ENCODE measurements at places on chromosomes 5 and 9.
A peak's percentile ranks its signal among the peaks of the same experiment; 100 is the strongest.

DNA sequence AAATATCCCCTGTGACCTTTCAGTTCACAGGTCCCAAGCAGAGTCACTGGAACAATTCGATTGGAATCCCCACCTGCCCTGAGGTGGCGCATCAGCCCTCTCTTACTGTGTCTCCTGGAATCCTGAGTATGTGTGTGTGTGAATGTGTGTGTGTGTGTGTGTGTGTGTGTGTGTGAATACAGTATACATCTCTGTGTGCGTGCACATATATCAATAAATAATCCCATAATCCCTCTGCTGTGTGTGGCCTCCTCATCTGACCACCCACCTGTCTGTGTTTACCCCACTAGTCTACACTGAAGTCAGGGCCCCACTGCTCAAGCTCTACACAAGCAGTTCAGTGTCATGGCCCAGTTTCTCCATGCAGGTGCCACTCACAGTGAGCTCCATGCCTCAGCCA lies 187.4 kb downstream of the ERCC6L2 start:
- no peak for DNase-seq

DNA sequence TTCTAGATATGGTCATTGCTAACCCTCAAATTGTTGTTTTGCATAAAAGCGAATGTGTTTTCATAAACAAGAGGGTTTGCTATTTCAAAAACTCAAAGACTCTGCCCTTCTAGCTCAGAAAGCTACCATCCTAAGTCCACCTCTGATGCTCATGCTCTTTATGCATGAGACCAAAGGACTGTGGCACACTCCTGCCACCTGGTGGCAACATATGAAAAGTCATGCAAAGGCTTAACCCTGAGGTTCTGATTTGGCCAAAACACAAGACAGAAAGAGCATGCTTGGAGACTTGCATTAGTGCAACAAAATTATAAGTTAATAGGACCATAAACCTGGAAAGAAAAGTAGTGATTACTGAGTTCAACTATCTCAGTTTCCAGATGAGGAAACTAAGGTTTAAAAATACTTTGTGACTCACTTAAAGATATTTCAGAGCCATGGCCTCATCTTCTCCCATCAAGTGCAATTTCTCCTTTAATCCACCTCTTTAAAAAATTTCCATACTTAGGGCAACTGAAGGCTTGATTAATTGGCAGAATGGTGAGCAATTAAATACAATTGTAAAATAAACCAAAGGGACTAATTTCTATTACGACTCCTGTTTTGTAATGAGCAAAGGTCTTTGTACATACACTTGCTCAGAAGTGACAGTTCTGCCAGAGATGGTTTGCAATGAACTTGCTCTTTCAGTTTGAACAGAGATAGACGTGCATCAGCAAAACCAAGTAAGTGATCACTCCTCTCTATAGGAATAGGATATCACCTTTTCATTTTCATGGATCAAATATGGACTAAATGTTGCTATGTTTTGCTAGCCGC lies 110.7 kb upstream of the RAD23B start:
- peak; percentile 10 for DNase-seq

DNA sequence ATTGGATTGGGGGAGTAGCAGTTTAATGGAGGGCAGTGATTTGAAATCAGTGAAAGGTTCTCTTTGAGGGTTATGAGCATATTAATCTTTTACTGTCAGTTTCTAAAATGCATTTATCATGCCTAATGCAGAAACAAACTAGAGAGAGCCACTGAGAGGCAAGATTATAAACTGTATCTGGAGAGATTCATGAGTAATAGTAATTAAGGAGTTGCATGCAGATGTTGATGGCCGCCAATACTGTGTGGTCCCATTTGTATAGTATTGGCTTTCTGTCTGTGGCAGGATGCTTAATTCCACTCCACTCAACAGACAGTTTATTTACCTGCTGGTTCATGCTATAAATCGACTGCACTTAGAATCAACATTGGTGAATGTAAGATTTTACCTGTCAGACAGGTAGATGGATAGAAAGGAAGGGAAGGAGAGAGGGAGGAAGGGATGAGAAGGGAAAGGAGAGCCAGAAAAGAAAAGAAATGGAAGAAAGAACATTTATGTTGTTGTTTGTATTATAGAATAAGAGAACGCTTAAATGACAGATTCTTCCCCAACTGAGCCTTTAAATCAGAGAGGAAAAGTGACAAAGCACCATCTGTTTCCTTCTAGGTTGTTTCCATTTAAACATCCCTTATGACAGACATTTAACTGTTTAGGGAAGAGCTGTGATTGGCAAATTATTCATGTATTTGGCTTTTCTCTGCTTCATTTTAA lies 146.5 kb downstream of the PAM start:
- DNase-seq: no peak

DNA sequence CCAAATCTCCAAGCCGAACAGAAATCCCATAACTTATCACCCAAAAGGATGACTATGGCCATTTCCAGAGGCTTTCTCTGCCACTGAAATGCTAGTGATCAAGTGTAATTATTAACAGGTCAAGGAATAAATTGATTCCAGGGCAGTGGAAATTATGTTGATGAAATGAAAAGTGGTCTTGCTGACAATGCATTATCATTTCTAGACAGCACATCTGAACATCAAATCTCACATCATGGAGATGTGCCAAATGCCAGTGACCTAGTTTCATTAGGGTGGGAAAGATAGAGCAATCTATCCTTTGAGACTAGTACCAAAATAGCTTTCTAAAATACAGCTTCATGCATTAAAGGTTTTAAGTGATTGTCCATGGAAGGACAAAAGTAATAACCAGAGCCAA lies 86.1 kb downstream of the AUH start:
- DNase-seq: no peak

GRCh38 chr5:37951946-37952721 lies 112.3 kb upstream of the GDNF start:
- DNase-seq: no peak

- DNase-seq: no peak
Measured at GRCh38 chr5:111574311-111574710, 62.0 kb upstream of the STARD4 start.

DNA sequence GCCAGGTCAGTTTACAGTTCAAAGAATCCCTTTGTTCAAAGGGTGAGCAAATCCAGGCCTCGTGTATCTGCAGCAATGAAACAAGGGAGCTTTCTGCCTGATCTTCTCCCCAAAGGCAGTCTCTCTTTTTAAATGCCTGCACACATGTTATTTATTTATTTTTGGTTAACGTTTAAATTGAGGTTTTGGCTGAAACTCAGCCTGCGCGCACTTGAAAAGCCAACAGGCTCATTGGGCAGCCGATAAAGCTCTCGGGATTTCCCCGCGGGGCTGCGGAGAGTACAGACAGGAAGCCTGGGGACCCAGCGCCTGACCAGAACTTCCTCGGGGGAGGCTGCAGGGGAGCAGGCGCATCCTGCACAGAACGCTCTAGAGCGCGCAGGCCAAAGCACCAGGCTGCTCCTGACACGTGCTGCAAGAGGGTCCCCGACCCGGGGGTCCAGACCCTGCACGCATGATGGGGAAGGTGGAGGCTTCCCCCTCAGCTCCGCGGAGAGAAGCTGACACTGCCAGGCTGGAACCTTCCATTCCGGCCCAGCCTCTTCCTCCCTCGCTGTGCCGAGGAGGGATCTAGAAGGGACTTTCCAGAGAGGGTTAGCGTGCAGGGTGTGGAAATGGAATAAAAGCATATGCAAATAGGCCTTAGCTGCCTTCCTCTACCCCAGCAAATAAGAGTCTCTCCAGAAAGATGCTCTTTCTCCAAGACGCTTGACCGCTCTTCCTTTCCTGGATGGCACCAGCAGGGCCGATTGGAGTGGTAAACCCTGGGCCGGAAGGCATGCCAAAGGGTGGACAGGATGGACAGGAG lies 46.1 kb downstream of the PTTG1 start:
- peak; percentile 39 for DNase-seq

GRCh38 chr5:153223376-153223775 lies 267.1 kb upstream of the GRIA1 start:
- DNase-seq: no peak

- DNase-seq: no peak
Measured at GRCh38 chr5:15285901-15286583, 213.9 kb upstream of the FBXL7 start.

- DNase-seq: no peak
Measured at GRCh38 chr9:83429229-83429628, 109.0 kb downstream of the FRMD3 start.

GRCh38 chr5:155884041-155884440 lies 442.9 kb upstream of the SGCD start:
- DNase-seq: no peak

- DNase-seq: no peak
Measured at GRCh38 chr5:77563475-77563874, 71.4 kb upstream of the WDR41 start.
